ENCODE measurements at places on chromosomes 3 and 15.

GRCh38 chr3:123421353-123422174, 27.3 kb downstream of the ADCY5 start:
- no peak for DNase-seq

GRCh38 chr15:99983171-99983885, 250.1 kb upstream of the LYSMD4 start:
- peak; percentile 74 for DNase-seq

GRCh38 chr15:60963557-60963956, 265.5 kb downstream of the RORA start:
- no peak for DNase-seq

DNA sequence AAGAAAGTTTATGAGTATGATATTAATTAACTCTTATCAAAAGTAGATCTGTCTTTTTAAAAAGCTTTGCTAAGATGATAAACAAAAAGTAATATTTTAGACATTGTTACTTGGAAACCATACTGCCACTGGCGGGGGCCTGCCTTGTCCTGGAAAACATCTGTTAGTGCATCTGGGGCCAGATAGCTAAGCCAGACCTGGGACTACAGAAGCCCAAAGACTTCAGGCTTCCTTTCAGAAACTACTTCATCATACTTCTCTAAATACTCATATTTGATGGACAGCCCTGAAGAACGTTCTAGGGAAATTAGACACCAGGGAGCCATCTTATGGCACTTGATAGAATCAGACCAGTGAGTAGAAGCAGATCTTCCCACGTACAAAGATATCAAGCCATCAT, 795.4 kb upstream of the SEMA6D start:
- peak; percentile 53 for DNase-seq

DNA sequence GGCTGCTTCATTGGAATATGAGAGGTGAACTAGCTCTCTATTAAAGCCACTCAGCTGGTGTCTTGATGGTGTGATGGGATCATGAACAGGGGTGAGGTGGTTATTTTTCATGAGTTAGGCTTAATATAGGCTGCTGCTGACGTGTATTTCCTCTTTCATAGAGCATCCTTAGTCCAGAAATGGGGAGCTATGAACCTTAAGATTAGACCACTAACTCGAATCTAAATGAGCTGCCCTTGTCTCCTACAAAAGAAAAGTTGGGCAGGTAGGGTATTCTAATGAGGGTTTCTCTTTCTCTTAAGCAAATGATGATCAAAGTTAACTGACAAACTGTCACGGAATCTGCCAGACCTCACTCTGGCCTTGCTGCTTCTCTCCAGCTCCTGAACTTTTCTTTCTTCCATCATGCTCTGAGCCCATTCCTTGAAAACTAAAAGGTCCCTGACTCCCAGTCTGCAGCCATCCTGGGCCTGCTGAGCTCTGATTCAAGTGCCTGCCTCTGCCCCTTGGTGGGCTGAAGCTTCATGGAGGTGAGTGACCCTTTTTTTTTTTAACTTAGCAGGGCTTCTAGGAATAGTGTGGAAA, at the start of gene TRIM69:
Gene TRIM69 (plus strand): TSS at position 348 of the 585 bp plus-strand sequence. CDS start 177 bp downstream, at position 525.
- DNase-seq = no peak

- no peak for DNase-seq
Measured at GRCh38 chr3:127393131-127393820, 105.4 kb upstream of the PRR20G start.

- DNase-seq = no peak
Measured at GRCh38 chr3:169526246-169526645, 137.3 kb downstream of the MECOM start.

DNA sequence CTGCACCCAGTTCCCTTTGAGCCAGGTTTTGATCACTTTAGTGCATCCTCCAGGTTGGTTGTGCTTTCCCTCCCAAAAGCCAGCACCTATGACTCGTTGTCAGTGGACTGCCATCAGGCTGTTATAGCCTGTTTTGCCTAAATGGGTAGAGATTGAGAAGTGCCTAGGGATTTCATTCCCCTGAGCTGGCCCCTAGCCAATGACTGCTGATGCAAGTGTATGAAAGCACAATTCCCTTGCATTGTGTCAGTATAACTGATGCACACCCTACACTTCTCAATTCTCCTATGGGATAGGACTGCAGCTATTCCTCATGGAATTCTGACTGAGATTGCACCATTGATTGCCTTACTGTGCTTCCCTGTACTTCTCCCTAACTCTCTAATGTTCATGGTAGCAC, 102.1 kb upstream of the ARPP21 start:
- no peak for DNase-seq

Data from muscle of back (tissue), 13 donors.